ENCODE measurements at places on chromosomes 2 and 18.

- DNase-seq, result no peak
- no peaks in the 10 kb centered on the region for H3K4me1 ChIP-seq
- no peak overlapping the region for H3K27ac ChIP-seq
- H3K4me3 ChIP-seq, result no peak overlapping the region
Measured at GRCh38 chr2:54360055-54360792, 95.9 kb upstream of the SPTBN1 start.

- no peak for DNase-seq
- H3K27me3 ChIP-seq, result no peaks in the 10 kb centered on the region
- no peak overlapping the region for H3K27ac ChIP-seq
- H3K36me3 ChIP-seq, result no peaks in the 10 kb centered on the region
- no peak overlapping the region for H3K4me3 ChIP-seq
- H3K4me1 ChIP-seq, result peaks cover 22% of the 10 kb centered on the region
Measured at GRCh38 chr2:203687165-203687564, 19.3 kb upstream of the CD28 start.

DNA sequence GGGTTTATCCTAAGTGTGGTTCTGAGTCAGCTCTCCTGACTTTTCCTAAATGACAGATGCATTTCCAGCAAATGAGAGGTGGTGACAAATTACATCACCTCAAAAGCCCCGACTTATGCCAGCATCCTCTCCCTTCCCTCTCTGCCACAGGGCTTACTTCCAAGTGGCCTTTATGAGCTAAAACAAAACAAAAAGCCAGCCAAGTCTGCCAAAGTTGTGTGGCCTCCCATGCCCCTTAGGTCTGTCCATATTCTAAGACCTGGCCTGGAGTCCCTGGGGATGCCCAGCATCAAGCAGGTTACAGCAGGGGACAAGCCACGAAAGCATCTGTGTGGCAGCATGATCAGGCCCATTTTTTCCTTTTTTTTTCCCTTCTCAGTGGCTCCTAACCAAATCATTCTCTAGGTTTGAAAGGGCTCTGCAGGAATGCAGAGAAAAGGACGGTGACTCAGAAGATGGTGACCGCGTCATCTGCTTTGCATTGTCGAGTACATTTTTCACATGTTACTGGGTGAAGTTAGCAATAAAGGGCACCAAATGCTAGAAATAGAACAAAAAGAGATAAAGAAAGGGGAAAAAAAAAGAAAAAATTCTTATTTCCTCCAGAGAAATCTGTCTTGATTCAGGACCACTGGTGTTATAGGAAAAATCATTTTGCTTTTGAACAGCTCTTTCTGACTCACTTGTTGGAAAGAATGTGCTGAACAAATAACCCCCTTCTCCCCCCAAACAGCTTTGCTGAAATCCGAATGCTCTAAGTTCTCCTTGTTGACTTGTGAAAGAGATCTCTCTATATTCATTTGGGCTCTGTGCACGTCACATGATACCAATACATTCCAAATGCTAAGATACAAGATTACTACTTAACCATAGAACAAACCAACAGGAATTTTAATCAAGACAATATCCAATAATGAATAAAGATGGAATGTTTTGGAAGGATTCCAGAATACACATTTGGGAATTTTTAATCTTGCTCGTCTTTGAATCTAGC is 178.7 kb downstream of the EN1 start:
- no peaks in the 10 kb centered on the region for H3K27me3 ChIP-seq
- no peaks in the 10 kb centered on the region for H3K36me3 ChIP-seq
- H3K27ac ChIP-seq, result no peak overlapping the region

GRCh38 chr18:49994410-49994809 is 181.1 kb upstream of the ACAA2 start:
- no peak overlapping the region for H3K27ac ChIP-seq
- peaks cover 16% of the 10 kb centered on the region for H3K27me3 ChIP-seq
- H3K36me3 ChIP-seq, result no peaks in the 10 kb centered on the region
- no peaks in the 10 kb centered on the region for H3K4me1 ChIP-seq

GRCh38 chr2:164747140-164747539 is 94.5 kb downstream of the COBLL1 start:
- H3K4me1 ChIP-seq, result no peaks in the 10 kb centered on the region
- no peak for DNase-seq
- no peaks in the 10 kb centered on the region for H3K27me3 ChIP-seq
- no peak overlapping the region for H3K4me3 ChIP-seq
- H3K36me3 ChIP-seq, result no peaks in the 10 kb centered on the region

DNA sequence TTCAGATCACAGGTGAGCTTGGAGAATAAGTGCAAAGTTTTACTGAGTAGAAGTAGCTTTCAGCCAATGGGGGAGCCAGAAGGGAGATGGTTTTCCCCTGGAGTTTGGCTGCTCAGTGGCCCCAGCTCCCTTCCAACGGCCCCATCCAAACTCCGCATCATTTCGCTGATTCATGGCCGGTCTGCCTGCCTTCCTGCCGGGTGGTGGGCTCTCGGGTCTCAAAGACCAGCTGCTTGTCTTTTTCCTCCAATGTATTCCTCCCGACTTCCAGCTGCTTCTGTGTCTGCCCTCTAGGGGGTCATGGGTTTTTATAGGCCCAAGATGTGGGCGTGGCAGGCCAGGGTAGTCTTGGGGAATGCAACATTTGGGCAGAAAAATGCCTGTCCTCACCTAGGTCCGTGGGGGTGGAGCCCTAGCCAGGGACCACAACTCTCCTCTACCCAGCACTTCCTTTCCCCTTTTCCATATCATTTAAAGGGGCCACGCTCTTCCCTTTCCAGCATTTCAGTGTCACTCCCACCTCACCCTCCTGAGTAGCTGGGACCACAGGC is 73.5 kb downstream of the MEX3C start:
- H3K27ac ChIP-seq, result no peak overlapping the region
- peaks cover 4% of the 10 kb centered on the region for H3K27me3 ChIP-seq
- H3K4me1 ChIP-seq, result no peaks in the 10 kb centered on the region
- no peak for DNase-seq

DNA sequence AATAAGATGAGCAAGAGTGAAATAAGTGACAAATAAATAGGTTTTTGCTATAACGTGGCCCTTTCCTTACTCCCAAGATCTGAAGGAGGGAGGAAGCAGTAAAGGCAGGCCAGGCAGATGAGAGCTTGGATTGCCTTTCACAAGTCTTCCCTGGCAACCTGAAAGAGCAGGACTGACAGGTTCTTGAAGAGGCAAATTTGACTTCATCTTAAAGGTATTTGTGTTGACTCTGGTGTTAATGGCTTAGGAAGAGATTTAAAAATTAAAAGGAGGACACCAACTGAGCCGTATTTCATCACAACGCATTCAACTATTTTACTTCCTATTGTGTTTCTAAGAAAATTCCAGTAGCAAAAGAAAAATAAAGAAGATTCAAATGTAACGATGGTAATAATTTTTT is 3.2 kb downstream of the STRN start:
- H3K4me3 ChIP-seq, result no peak overlapping the region
- no peak overlapping the region for H3K27ac ChIP-seq
- H3K4me1 ChIP-seq, result peaks cover 74% of the 10 kb centered on the region
- peaks cover 21% of the 10 kb centered on the region for H3K36me3 ChIP-seq

DNA sequence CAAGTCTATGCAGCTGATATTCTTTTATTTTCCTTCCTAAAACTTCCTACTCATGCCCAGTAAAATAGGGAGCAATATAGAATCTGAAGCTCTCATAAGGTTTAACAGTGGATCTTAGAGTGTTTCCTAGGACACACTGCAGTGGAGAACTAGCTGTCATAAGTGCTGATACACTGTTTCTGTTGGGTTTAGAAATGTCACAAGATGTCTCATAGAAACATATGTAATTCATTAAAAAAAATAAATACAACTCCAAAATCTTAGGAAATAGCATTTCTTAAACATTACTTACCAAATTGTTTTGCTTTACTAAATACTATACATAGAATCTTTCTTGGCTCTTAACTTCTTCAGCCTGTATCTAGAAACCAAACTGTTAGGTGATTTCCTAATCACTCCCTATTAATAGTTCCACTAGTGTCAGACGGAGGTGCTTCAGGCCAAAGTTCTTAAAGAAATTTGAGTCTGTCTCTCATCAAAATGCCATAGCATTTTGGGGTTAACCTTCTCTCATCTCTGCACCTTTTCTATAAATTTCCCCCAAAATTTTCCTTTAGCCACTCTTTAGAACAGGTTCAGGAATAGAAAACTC is 93.7 kb downstream of the CERKL start:
- no peak overlapping the region for H3K4me3 ChIP-seq
- no peaks in the 10 kb centered on the region for H3K4me1 ChIP-seq
- no peak overlapping the region for H3K27ac ChIP-seq
- no peak for DNase-seq

DNA sequence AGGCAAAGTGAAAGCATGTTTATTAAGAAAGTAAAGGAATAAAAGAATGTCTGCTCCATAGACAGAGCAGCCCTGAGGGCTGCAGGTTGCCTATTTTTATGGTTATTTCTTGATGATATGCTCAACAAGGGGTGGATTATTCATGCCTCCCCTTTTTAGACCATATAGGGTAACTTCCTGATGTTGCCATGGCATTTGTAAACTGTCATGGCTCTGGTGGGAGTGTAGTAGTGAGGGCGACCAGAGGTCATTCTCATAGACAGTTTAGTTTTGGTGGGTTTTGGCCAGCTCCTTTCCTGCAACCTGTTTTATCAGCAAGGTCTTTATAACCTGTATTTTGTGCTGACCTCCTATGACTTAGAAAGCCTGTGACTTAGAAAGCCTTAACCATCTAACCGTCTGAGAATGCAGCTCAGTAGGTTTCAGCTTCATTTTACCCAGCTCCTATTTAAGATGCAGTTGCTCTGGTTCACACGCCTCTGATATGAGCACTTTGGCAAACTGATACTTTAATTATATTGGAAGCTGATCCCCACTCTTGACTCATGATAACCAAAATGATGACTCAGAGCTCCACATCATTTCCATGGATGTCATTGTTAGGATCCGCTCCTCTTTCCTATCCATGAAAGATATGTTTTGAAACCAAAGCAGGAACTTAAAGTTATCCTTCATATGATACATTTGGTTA is 14.5 kb upstream of the ERMN start:
- H3K27me3 ChIP-seq, result no peaks in the 10 kb centered on the region
- H3K27ac ChIP-seq, result no peak overlapping the region
- H3K4me3 ChIP-seq, result no peak overlapping the region
- no peak for DNase-seq

DNA sequence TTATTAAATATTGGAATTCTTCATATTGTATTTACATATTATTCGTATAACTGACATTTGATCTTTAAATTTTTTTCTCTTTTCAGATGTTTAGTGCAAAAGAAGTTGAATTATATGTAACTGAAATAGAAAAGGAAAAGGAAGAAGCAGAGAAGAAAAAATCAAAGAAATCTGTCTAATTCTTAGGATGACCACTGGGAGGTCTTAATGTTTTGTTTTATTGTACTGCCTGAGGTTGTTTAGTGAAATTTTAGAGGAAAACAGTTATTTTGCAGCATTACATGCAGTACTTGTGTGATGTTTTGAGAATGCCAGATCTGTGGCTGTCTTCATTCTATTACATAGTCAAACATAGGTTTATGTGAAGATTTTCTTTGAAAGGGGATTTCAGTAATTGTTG is 34.0 kb upstream of the TAF4B start:
- peaks cover 11% of the 10 kb centered on the region for H3K4me1 ChIP-seq
- DNase-seq, result no peak
- no peak overlapping the region for H3K4me3 ChIP-seq
- peak overlapping the region; percentile 11 for H3K27ac ChIP-seq
- no peaks in the 10 kb centered on the region for H3K36me3 ChIP-seq

- no peaks in the 10 kb centered on the region for H3K36me3 ChIP-seq
- H3K27me3 ChIP-seq, result peaks cover 36% of the 10 kb centered on the region
- no peak overlapping the region for H3K27ac ChIP-seq
- no peak for DNase-seq
- no peaks in the 10 kb centered on the region for H3K4me1 ChIP-seq
- H3K4me3 ChIP-seq, result no peak overlapping the region
Measured at GRCh38 chr18:21191596-21192307, 50.3 kb upstream of the GREB1L start.

GRCh38 chr2:25991965-25992364 is 9.7 kb upstream of the KIF3C start:
- DNase-seq, result no peak
- H3K27ac ChIP-seq, result no peak overlapping the region
- peaks cover 2% of the 10 kb centered on the region for H3K4me1 ChIP-seq
- H3K4me3 ChIP-seq, result no peak overlapping the region
- peaks cover 2% of the 10 kb centered on the region for H3K36me3 ChIP-seq

DNA sequence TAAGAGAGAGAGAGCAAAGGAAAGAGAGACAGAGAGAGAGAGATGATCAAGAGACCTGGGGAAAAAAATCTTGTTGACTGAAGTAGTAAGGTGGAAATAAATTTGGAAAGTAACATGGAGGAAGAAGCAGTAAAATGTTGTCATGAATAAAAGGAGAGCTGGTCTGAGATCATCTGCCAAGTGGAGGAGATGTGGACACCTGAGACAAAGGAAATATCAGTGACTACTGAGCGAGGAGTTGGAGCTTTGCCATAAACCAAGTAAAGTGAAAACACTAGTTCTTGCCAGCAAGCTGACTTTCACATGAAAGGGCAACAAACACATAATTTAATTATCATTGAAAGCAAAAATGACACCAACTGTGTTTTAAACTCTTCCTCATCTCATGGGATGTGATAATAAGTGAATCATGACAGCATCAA is 49.0 kb upstream of the DSG1 start:
- no peaks in the 10 kb centered on the region for H3K4me1 ChIP-seq
- no peaks in the 10 kb centered on the region for H3K27me3 ChIP-seq
- H3K4me3 ChIP-seq, result no peak overlapping the region
- no peaks in the 10 kb centered on the region for H3K36me3 ChIP-seq
- no peak overlapping the region for H3K27ac ChIP-seq

GRCh38 chr2:68853915-68854314 is 17.3 kb downstream of the BMP10 start:
- H3K27me3 ChIP-seq, result peaks cover 58% of the 10 kb centered on the region
- H3K4me1 ChIP-seq, result peaks cover 3% of the 10 kb centered on the region
- H3K4me3 ChIP-seq, result no peak overlapping the region
- no peaks in the 10 kb centered on the region for H3K36me3 ChIP-seq
- H3K27ac ChIP-seq, result no peak overlapping the region
- no peak for DNase-seq

- peaks cover 42% of the 10 kb centered on the region for H3K4me1 ChIP-seq
- DNase-seq, result no peak
- H3K4me3 ChIP-seq, result peak overlapping the region; percentile 87
- no peaks in the 10 kb centered on the region for H3K36me3 ChIP-seq
Measured at GRCh38 chr2:64730551-64731262, 77.0 kb upstream of the SERTAD2 start.

- no peak overlapping the region for H3K27ac ChIP-seq
- no peak for DNase-seq
- no peaks in the 10 kb centered on the region for H3K36me3 ChIP-seq
- H3K4me1 ChIP-seq, result no peaks in the 10 kb centered on the region
- H3K4me3 ChIP-seq, result no peak overlapping the region
- H3K27me3 ChIP-seq, result no peaks in the 10 kb centered on the region
Measured at GRCh38 chr18:34314847-34315246, 90.1 kb upstream of the NOL4 start.

DNA sequence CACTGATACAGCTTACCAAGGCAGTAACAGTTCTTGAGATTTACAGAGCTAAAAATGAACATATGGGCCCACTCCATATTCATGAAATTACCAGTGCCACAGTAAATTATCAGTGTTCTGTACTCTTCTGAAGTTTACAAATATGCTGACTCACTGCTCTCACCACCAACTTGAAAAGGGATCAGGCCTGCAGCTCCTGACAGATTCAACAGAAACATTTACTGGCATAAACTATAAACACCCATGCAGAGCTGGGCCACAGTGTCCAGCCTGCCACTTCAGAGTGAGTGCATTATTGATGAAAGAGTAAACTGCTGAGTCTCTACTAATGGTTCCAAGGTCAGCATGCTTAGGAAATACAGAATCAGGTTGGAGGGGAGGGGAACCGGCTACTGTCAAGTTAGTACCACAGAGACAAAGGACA is 83.1 kb downstream of the FARSB start:
- no peak overlapping the region for H3K27ac ChIP-seq
- DNase-seq, result no peak
- no peaks in the 10 kb centered on the region for H3K27me3 ChIP-seq
- no peaks in the 10 kb centered on the region for H3K4me1 ChIP-seq
- no peak overlapping the region for H3K4me3 ChIP-seq

Data from effector memory CD8-positive, alpha-beta T cell (primary cell).